ENCODE measurements at places on chromosomes 3 and 15.
A peak's percentile ranks its signal among the peaks of the same experiment; 100 is the strongest.

- no peak for DNase-seq
Observed at GRCh38 chr3:147400111-147400510, 6.2 kb downstream of the ZIC4 start.

DNA sequence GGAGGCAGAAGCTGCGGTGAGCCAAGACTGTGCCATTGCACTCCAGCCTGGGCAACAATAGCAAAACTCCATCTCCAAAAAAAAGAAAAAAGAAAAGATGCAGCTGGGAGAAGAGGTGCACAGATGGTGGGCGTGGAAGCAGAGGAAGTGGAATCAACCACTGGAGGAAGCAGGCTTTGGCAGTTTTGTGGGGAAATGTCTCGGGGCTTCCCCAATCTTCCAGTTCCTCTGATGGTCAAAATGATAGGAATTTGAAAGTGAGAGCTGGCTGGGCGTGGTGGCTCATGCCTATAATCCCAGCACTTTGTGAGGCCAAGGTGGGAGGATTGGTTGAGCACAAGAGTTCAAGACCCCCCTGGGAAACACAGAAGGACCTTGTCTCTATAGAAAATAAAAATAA is 48.1 kb upstream of the SMAD3 start:
- DNase-seq: no peak

DNA sequence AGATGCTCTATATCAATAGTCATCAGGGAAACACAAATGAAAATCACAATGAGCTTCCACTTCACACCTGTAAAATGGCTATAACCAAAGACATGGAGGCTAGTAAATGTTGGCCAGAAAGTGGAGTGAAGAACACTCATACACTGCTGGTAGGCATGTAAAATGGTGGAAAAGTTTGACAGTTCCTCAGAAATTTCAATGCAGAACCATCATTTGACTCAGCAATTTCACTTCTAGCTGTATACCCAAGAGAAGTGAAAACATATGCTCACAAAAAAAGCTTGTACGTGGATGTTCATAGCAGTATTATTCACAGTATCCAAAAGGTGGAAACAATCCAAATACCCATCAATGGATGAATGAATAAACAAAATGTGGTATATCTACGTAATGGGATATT is 19.2 kb upstream of the TOP2B start:
- DNase-seq: no peak

DNA sequence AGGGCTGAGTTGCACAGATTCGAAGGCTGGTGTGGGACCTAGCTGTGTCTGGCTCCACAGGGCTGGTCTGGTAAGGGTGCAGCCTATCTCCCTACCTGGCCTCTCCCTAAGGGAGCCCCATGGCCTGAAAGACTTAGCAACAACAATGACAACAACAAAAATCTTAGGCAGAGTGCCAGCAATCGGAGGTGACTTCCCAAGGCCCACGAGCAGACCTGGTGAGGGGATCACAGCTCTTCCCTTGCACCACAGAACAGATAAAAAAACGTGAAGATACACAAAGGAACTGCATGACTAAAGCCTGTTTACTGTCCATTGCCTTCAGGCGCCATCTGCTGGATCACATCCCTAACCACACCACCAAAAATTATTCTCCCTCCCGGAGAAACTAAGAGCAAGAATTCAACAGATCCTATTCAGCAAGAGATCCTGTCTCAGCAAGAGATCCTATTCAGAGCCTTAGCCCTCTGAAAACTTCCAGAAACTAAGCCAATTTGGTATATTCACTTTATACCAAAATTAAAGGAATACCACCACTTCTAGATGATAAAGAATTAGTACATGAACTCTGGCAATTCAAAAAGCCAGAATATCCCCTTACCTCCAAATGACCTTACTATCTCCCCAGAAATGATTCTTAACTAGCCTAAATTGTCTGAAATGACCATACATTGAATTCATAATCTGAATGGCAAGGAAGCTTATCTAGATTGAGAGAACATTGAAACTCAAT is 24.1 kb upstream of the OR5K4 start:
- DNase-seq: peak; percentile 41

DNA sequence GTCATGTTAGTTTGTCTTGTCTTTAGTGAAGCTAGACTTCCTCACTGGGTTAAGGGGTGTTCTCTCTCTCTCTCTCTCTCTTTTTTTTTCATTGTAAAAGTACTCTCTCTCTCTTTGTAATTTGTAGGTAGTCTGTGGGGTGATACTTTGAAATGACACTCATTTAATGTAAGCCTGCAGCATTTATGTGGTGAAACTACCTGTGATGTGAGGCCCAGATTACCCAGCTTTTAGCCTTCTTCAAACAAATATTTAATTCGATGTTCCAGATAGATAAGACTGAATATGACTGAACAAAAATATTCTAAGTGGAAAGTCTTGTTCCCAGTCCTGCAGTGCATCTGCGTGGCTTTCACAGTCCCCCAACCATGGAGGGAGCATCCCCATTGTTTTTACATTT is 49.7 kb downstream of the SQOR start:
- DNase-seq: no peak

GRCh38 chr3:133633439-133633838 is 28.3 kb downstream of the TOPBP1 start:
- DNase-seq: no peak

- DNase-seq: no peak
Observed at GRCh38 chr15:86865920-86866319, 786.2 kb downstream of the AGBL1 start.

DNA sequence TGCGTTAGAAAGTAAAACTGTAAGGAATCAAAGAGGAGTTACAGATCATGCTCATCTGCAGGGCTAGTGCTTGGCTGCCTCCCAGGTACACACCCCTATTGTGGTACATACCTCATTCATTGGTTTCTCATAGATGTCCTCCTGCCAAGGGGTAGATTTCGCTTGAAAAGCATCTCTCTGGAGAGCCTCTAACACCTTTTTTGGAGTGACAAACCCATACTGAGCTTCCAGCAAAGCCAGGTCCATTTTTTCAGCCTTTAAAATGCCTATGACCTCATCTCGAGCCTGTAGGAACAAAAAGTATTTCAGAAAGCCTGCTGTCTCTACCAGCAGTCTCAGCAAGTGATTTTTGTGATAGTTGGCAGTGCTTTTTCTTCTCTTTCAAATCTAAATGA is 112.1 kb downstream of the CMSS1 start:
- peak; percentile 71 for DNase-seq

GRCh38 chr3:112377568-112378071 is 44.7 kb downstream of the CD200 start:
- no peak for DNase-seq

DNA sequence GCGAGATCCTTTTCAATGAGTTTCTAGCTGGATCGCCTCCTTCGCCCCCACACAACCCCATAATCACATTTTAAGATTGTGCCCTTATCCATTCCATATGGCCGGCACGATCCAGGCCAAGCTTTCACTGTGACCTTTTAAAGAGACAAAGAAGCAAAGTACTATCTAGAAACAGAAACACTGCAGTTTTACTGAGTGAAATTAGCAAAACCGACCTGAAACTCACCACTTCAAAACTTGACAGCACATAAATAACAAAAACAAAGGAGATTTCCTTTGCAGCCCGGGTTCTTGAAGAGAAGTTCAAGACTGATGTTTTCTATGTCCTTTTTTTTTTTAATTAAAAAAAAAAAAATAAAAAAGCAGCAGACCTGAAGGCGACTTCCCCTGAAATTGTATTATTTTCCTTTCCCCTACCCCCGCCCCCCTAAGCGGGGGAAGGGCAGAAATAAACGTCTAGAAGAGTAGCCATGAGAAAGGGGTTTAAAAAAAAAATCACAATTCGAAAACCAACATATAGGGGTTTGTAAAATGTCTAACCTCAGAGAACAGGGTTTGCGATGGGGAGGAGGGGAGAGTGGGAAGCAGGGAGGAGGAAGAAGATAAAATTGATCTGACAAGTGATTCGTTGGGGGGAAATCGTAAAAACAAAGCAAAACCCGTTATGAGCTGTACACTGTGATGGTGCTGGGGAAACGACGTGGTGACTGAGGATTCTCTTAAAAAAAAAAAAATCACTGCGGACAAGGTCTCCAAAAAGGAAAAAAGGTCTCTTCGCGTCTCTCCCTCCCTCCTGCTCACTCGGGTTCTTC is 1.5 kb downstream of the SATB1 start:
- DNase-seq: no peak

DNA sequence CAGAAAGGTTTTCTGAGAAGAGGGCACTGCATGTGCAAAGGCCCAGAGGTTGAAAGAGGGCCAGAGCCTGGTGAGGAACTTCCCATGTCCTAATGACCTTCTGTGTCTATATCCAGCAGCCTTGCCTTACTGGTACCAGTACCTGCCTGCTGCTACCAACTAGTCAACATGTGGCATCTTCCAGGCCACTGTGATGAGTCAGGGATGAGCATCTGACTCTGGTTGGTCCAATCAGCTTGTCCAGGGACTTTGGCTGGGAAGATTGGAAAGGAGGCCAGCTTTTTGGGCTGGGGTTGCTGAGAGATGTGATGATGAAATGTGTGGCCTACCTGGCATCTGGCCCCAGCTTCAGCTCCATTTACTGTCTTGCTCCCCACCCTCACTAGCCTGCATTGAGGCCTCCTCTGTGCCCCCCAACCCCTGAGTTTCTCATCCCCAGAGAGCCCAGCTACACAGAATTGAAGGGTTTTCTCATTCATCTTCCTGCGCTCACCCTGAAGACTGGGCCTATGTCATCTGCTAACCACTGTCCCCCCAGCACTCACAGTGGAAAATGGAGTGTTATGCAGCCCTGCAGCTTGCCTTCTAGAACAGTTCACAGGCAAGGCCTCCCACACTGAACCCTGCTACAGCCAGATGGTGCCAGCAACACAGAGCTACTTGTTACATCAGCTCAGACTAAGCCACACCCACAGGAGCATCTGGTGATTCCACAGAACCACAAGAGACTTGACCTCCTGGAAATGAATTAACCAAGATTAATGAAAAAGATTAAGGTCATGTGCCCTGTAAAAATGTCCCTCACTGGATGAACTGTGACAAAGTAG is 1.3 kb upstream of the TWF2 start:
- DNase-seq: peak; percentile 69

DNA sequence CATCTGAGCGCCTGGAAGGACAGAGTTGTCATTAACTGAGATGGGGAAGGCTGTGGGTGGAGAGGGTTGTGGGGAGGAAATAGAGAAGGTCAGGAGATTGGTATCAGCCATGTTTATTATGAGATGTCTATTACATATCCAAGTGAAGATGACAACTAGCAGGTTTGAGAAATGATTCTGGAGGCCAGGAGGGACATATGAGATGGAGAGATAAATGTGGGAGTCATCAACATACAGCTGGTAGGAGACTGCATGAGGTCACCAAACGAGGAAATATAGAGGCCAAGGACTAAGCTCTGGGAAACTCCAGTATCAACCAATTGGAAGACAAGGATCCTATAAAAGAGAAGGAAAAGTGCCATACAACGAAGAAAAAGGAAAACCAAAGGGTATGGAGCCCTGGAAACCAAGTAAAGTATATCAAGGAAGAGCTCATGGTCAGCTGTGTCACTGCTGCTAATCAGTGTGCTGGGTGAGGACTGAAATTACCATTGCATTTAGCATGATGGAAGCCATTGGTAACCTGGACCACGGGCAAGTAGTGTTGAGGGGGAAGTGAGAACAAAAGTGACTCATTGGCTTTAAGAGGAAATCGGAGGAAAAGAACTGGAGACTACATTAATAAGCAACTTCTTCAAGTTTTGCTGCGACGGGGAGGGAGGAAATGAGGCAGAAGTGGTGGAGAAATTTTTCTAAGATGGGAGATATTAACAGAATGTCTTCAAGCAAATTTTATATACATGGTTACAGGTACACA is 14.0 kb upstream of the UACA start:
- no peak for DNase-seq

DNA sequence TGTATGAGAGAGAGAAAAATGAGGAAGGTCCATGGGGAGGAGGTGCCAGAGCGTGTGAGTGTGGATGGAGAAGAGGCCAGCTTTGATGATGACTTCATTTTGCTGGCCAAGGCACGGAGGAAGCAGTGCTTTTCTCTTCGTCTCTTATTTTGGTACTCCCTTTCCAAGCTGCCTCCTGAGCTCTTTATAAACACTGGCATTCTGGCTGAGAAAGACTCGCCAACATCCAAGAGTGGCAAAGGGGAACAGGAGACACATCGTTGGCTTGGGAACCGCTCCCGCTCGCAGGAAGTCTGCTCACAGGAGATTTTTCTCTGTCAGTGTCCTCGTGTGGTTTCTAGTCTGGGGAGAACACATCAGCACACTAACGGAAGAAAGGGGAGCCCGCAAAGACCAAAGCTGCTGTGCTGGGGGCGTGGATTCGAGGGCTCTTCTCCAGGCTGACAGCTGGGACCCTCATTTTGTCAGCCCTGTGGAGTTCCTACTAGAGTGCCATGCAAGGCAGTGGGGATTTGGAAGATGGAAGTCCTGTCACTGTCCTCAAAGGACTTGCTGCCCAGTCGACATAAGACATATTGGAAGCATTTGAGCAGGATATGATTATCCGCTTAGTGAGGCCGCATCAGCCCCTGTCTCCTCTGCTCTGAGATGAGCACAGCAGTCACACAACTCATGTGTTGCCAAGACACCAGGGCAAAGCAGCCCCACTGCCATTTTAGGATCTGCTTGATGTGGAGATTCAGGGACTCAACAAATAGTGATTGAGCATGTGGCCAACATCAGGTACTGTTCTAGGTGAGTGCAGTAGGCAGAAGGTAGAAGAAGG is 8.0 kb upstream of the SEMA4B start:
- no peak for DNase-seq

- no peak for DNase-seq
Observed at GRCh38 chr3:46962990-46963389, 13.6 kb downstream of the CCDC12 start.

- no peak for DNase-seq
Observed at GRCh38 chr3:32500231-32500630, 2.4 kb downstream of the CMTM6 start.

DNA sequence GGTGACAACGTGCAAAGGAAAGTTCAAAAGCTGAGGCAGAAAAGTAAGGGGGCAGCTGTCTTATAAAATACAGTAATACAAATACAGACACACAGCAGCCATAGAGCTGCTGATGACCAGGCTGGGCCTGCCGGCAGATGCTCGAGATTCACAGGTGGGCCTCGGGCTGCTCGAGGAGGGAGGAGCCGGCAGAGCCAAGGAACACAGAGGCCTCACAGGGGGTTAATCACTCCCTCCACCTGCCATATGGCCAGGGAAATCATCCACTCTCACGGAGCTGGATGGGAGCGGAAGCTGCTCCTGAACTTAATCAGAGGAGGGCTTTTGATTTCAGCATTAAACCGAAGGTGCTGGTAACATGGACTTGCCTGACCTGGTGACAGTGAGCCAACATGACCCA is 29.6 kb upstream of the MGLL start:
- DNase-seq: no peak
